ENCODE measurements at places on chromosomes 12 and 14.

- no peak for DNase-seq
Observed at GRCh38 chr12:92732216-92732615, 29.4 kb downstream of the PLEKHG7 start.

- DNase-seq: no peak
Observed at GRCh38 chr12:49417558-49417957, 50.3 kb downstream of the SPATS2 start.

DNA sequence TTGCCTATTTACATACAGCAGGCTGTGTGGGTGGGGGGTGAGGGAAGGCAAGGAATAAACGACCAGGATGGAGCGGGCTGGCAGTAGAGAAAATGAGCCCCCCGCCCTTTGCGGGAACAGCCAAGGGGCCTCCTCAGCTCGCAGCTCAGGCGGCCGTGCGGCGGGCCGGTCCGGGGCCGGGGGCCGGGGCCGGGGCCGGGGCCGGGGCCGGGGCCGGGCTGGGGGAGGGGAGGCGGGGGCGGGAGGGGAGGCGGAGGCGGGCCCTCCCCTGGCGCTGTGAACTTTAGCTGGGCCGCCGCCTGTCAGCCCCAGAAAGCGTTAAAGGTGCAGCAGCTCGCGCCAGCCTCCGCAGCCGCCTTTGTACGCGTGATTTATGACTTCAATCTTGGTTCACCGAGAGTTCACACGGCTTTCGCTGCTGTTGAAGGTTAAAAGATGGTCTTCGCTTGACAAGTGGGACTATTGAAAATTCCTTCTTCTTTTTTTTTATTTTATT lies 28.8 kb downstream of the HOXC4 start:
- peak; percentile 21 for DNase-seq

DNA sequence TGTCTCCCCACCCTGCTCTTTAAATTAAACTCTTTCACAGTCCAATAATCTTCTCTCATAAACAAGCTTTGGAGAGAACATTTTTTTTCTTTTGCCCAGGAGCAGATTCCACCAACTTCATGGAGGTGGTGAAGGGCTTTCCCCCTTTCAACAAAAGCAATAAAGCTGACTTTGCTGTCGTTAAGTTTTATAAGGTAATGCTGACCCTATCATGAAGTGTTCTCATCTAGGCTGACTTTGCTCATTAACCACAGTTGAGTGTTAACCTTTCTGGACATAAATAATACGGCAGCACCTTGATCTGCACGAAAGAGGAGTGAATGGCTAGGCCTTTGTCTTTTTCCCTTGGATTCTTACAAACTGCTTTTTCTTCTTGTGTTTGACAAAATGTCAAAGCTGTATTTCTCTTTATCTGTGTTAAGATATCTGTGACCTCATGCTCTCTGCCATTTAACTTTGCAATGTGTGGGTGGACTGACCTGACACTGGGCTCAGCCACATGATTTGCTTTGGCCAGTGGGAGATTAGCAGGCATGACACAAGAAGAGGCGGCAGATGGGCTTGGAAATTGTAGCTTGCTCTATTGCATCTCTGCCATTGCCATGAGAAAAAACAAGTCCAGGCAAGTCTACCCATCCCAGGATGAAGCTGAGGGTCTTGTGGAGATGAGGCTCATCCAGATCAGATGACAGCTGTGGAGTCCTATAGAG lies 470.9 kb upstream of the CCDC196 start:
- DNase-seq: no peak

- DNase-seq: no peak
Observed at GRCh38 chr14:95255487-95255886, 64.2 kb downstream of the CLMN start.
